ENCODE measurements at places on chromosomes 5 and 9. TPM values are rescaled to one million over a fixed set of nuclear protein-coding genes. Genes with fewer than 3 reads are reported as not detected.

IL3 gene
- not detected for total RNA-seq

GNA14 gene
- total RNA-seq, result 21.1 TPM

ANKDD1B gene
- total RNA-seq, result 6.4 TPM

TMEM232 gene
- 7.3 TPM for total RNA-seq

SPINK4 gene
- total RNA-seq, result not detected

SPINK6 gene
- not detected for total RNA-seq

BTNL8 gene
- 0.47 TPM for total RNA-seq

SLCO4C1 gene
- 12.8 TPM for total RNA-seq

CSF1R gene
- total RNA-seq, result 39.5 TPM

OSMR gene
- total RNA-seq, result 15.7 TPM

PTPN3 gene
- 30.4 TPM for total RNA-seq

PCDHGA4 gene
- total RNA-seq, result 6.4 TPM

MYOT gene
- total RNA-seq, result 54.2 TPM

CEL gene
- total RNA-seq, result 4.4 TPM

ACTBL2 gene
- total RNA-seq, result not detected

PGM5 gene
- 54.2 TPM for total RNA-seq

NR5A1 gene
- total RNA-seq, result 0.12 TPM

PARP8 gene
- total RNA-seq, result 23.1 TPM

C9orf153 gene
- total RNA-seq, result 0.70 TPM

SHROOM1 gene
- total RNA-seq, result 26.8 TPM

BAAT gene
- 0.06 TPM for total RNA-seq

OR1K1 gene
- not detected for total RNA-seq

NEUROG1 gene
- not detected for total RNA-seq

TIMD4 gene
- 0.93 TPM for total RNA-seq

ELOVL7 gene
- 18.4 TPM for total RNA-seq

IL4 gene
- not detected for total RNA-seq

FAM174A gene
- total RNA-seq, result 50.2 TPM

NPDC1 gene
- 28.6 TPM for total RNA-seq

CCNO gene
- 5.3 TPM for total RNA-seq

RPL35 gene
- 1,984 TPM for total RNA-seq

TMEFF1 gene
- 9.9 TPM for total RNA-seq

Measured in metanephros (tissue), 2 donors.